ENCODE measurements at places on chromosomes 7 and 10.

DNA sequence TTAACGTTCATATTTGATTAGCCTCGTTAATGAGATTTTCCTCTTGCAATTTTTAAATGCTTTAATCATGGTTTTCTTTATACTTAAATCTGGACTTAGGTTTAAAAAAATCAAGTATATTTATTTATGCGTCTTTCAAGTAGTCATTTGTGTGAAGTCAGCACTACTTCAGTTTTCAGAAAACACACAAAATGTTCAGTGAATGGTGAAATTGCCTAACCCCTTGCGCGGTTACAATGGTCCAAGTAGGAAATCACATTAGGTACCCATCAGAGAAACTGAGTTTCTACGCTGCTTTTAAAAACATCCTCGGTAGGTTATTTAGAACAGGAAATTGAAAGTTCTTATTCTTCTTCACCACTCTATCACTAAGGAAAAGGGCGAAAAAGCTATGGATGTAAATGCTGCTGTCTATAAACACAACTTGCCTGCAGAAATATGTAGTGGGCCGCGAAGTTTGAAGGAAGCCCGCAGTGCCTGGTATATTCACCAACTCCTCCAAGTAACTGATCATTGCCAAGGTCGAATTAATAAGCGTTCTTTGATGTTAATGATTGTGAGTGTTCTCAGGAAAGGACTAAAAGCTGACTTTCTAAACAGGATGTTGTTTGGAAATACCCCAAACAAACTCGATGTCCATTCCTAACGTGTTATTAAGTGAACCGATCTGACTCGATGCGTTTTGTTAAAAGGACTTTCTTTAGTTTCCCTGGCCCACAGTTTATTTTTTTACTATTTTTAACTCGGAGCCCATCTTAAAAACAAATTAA, 1.0 kb downstream of the SYPL1 start:
- no peak for DNase-seq

GRCh38 chr10:79320820-79321493, 26.3 kb upstream of the PPIF start:
- DNase-seq: no peak

DNA sequence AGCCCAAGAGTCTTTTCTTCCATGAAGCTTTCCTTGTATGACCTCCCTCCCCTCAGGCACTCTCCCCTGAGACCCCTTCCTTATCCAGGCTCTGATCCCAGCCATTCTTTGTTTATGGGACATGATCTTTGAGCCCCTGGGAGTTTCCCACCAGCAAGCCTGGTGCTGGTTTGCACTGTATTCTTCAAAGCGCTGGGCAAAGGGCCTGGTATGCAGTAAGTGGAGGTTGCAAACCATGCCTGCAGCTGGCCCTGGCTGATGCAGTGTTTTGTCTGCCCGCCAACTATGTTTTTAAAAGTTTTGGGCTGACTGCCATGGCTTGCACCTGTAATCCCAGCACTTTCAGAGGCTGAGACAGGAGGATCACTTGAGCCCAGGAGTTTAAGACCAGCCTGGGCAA, 6.8 kb upstream of the NODAL start:
- no peak for DNase-seq

DNA sequence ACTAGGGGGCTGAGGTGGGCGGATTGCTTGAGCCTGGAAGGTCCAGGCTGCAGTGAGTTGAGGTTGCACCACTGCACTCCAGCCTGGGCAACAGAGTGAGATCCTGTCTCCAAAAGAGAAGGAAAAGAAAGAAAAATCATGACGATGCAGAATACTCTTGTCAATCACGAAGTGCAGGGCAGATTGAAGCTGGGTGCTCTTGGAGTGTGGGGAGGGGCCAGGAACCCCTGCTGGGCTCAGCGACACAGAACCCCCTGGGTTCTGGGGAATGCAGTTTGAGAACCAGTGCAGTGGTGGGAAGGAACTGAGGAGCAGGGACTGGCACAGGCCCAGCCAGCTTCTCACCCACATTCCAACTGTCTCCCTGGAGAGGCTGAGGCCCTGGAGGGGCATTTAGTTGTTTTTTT, 10.8 kb upstream of the INTS1 start:
- no peak for DNase-seq

DNA sequence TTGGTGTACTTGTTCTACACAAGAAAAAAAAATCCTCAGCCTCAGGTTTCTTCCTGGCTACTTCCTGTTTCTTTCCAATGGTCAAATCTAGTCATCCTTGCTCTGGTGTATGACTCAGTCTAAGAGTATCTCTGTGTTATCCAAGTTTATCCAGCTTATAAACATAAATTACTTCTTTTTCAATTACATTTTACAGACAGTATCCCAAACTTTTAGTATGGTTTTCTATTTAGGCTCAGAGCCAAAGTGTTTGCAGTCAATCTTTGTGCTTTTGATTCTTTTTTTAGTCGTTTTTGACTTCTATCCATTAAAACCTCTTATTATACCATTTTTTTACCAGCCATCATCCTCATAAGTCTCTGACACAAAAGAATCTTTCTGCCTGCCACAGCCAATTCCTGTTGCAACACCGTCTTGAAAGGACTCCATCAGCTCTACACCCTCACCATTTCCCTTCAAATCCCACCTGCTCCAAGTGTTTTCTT, 294.6 kb downstream of the PTEN start:
- no peak for DNase-seq

GRCh38 chr7:125279961-125280360, 350.3 kb upstream of the POT1 start:
- DNase-seq: no peak

DNA sequence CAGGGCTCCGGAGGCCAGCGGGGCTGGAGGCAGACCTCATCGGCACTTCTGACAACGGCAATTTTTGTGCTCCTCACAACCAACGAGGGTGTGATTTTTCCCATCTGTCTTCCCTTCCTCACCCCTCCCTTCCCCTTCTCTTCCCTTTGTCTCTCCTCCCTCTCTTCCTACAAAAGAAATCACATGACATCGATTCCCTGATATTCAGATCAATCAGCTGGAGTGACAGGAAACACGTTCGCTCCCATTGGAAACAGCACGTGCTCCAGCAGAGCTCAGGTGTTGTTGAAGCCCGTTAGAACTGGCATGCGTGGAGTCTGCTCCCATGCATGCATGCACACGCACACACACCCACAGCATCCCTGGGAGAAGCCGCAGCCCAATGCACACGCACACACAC, 222.4 kb downstream of the PTPRN2 start:
- no peak for DNase-seq

DNA sequence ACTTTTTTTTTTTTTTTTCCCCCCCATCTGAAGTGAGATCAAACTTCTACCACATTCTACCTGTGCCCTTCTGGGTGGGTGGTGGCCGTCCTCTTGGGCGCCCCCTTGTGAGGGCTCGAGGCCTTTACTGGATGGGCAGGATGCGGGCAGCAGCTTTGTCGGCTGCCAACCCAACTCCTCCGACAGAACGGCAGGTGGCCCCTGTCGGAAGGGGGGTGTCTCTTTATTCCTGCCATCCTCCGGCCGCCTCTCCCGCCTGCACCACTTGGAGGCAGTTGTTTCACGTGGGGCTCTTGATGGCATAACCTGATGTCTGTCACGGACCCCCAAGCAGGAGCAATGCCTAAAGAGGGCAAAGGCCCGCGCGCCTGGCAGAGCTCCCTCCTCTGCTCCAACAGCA, 31.0 kb downstream of the AMZ1 start:
- peak; percentile 90 for DNase-seq

DNA sequence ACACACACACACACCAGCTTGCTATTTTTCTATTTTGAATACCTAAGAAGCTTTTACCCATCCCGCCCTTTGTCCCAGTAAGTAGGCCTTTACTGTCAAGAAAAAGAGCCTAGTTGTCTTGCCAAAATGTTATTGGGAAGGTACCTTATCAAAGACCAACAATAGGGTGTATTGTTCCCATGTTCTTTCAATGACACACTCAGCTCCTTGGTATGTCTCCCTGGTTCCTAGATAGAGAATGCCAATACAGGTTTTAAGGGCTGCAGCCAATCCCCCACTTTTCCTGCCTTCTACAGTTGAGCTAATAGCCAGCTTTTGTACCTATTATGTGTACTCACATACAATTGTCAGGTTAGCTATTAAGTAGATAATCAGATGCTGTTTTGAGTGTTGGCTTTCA, 92.0 kb upstream of the LRRTM3 start:
- no peak for DNase-seq

DNA sequence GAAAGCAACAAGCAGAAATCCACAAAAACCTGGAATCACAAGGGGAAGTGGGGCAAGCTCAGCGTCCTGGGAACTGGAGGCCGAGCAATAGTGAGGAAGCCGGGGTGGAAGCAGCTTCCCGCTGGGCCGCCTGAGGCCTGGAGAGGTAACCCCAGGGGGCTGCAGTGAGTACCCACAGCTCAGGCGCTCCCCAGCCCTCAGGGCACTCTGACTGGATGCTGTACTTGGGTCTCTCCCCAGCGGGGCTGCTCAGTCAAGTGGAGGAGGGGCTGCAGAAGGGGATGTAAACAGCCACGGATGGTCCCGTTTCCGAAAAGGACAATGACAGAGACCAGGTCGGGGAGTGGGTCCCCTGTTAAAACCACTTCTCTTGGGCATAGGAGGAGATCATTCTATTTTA, 50.3 kb downstream of the SLIT1 start:
- DNase-seq: no peak

GRCh38 chr10:95526044-95526443, 35.1 kb downstream of the SORBS1 start:
- DNase-seq: no peak

DNA sequence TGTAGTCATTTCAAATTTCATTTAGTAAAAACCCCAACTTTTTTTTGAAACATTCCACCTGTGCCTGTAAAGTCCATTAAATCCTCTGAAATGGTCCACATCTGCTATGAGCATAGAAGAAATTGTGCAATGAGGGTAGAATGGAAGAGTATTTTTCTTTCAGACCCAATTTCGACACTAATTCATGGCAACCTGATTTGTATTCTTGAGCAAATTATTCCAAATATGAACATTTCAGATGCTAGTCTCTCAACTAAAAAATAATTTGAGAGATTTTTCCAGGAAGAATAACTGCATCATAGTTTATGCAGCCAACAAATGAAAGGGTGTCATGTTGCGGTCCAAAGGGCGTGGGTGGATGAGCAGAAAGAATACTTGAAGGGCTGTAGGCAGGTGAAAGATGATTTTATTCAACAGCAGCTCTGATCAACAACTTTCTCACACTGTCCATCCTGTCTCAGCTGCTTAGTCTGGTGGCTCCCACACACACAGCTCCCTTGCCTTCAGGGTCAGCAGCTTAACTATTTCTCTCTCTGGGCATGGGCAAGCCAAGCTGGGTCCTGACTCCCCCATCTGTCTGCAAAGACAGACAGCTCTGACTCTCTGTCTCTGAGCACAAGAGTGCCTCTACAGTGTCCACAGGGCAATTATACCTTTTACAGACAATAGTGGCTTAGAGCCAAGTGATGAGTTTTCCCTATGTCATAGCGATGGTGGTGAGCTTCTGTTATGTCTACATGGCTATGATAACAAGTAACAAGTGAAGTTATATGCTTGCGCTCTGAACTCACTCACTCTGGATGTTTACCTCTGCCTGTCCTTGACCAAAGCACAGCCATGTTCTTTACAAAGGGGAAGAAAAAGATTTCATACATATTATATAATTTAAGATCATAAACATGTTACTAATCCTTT, 11.5 kb downstream of the STEAP2 start:
- DNase-seq: no peak

DNA sequence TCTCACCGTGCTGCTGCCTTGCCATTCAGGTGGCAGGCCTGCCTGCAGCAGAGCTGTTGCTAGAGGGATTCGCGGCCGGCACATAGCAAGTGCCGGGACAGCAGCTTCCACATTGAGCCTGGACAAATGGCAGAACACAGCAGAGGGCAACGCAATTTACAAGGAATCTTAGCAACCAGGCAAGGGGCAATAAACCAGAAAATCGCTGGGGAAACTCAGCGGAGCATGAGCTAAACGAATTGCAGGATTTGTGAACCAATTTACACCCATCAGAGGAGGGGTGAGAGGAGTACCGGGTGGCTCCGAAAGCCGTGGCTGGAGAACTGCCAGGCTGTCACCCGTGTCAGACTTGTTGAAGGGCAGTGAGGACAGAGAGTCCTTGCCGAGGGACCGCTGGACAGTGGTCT, 58.6 kb upstream of the LOXL4 start:
- no peak for DNase-seq

- peak; percentile 81 for DNase-seq
Measured at GRCh38 chr7:100865372-100865911, 1.7 kb upstream of the TRIP6 start.

GRCh38 chr7:45696476-45696875, 122.3 kb downstream of the ADCY1 start:
- peak; percentile 24 for DNase-seq

DNA sequence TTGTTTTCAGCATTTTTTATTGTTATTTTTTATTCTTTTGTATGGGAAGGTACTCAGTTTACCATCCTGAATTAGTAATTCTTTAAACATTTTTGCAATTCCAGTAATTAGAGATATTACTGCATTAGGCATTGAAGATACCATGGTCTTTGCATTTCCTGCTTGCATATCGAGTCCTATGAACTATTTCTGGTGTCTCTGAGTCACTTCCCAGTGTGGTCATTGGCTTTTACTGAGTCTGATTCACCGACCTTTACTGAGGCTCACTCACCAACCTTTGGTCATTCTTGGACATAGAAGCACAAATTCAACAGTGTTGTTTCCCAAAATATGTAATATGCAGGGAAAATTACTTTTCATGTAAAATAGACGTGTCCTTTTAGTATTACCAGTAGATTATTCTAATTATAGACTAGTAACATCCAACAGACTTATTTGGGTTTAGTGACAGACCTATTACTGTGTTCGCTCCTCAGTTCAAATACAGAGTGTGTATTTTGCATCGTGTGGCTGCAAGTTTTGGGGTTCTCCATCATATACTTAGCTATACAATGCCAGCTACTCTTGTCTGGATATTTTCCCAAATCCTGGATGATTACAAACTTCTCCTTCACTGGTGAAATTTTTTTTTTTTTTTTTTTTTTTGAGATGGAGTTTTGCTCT, 180.7 kb upstream of the PRSS1 start:
- no peak for DNase-seq

DNA sequence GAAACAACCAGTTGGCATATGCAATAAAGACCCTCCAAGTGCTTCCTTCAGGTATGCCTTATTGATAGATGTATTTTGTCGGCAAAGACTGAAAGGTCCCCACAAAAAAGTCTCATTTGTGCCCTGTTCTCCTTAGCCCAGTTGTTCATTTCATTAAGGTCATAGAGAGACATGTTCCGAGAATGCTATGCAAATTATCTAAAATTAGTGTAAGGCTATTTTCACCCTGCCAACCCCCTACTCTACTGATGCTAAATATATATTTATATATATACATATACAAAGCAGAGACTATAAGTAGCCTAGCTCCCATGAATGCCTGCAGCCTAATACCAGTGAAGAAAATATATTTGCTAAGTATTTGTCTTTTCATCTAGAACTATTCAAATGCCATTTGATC, 96.7 kb upstream of the ADO start:
- DNase-seq: no peak

All from endodermal cell (in vitro differentiated cells).